ENCODE measurements at places on chromosomes 16 and 17. TPM values are rescaled to one million over a fixed set of nuclear protein-coding genes. Genes with fewer than 3 reads are reported as not detected.

GRCh38 chr17:17698869-17699351 lies 17.7 kb downstream of the RAI1 start:
- peak; percentile 76 for DNase-seq

- no peak for DNase-seq
Observed at GRCh38 chr17:67542219-67543114, 165.4 kb downstream of the PITPNC1 start.

- DNase-seq, result no peak
Observed at GRCh38 chr17:43588121-43588520, 42.0 kb upstream of the ETV4 start.

DNA sequence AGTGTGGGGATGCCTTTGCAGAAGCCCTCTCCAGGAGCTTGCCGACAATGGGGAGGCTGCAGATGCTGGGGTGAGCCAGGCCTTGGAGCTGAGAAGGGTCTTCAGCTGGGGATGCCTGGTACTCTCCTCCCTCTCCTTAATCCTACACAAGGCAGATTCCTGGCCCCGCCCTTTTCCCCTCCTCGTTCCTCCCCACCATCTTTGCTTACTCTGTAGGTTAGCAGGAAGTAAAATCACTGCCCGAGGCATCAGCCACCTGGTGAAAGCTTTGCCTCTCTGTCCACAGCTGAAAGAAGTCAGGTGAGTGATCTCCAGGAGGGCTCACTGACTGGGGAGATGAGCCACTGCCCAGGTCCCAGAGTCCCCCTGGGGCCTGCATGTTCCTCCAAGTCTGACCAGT lies 38.7 kb downstream of the NLRC5 start:
- peak; percentile 44 for DNase-seq

DNA sequence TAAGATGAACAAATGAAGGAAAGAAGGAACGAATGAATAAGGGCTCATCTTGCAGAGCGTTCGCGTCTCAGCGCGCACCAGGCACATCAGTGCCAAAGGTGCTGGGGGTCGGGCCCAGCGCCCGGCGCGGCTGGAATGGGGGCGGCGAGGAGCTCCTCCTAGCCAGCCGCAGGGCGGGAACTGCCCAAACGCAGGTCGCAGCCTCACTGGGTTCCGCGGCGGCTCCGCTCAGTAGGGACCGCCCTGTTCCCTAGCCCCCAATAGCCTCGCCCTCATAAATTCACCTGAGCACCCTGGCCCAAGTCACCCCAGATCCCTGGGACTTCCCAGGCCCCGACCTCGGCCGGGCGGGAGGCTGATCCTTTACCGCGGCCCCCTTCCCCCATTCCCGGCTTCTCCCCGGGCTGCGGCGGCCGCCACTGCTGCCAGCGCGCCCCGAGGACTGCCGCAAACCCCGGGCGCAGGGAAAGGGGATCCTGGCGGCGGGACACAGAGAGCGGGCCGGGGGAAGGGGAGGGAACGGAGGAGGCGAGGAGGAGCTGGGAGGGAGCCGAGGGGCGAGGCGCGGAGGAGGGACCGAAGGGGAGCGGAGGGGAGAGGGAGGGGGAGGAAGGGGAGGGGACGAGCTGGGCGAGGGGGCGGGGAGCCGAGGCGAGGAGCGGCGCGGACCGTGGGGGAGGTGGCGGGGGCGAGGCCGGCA lies 377 bp upstream of the CRHR1 start:
- DNase-seq, result peak; percentile 95

- no peak for DNase-seq
Observed at GRCh38 chr17:63439687-63440086, 6.4 kb downstream of the CYB561 start.

- DNase-seq, result no peak
Observed at GRCh38 chr16:4010225-4011158, 105.8 kb downstream of the ADCY9 start.

DNA sequence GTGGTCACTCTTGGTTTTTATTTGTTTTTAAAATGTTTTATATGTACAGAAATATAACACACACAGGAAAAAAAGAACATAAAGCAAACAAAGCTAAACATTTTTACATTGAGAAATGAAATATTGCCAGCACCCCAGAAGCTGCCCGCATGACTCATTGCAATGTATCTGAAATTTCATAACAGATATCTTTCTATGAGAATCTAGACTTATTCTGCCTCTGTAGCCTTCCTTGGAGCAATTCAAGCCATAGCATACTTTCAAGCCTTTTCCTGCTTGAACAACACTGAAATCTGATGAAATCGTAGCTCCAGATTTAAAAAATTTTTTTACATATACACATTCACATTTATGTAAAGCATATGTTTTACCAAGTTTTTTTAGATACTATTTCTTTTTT lies 86.9 kb downstream of the RBBP6 start:
- DNase-seq, result no peak

GRCh38 chr17:39981766-39982375 lies 1.3 kb downstream of the PSMD3 start:
- no peak for DNase-seq

GRCh38 chr17:54085934-54086333 lies 263.2 kb downstream of the KIF2B start:
- DNase-seq, result peak; percentile 7

DNA sequence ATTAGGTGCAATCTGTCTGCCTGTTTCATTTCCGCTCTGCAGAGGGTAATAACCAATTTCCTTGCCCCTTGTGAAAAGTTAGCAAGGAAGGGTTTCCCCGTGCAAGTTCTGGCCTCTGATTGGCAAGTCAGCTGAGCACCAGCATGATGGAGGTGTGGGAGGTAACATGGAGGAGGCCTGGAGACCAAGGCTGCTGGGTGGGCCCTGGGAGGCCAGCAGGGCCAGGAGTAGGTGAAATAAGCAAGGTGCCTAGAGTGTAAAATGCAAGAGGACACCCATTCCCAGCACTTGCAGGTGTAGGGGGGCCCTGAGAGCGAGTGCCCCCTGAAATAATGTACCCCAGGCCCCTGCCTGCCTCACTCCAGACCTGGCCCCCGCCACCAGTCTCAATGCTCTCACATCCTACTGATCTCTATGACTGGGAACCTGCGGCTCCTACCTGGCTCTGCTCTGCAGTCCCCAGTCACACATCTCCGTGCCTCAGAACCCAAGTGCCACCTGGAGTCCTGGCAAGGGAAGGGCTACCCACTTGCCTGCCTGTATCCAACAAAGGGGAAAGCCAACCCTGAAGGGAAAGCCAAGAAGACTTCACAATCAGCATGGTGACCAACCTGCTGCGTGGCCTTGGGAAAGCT lies 116.2 kb downstream of the C16orf78 start:
- no peak for DNase-seq

DNA sequence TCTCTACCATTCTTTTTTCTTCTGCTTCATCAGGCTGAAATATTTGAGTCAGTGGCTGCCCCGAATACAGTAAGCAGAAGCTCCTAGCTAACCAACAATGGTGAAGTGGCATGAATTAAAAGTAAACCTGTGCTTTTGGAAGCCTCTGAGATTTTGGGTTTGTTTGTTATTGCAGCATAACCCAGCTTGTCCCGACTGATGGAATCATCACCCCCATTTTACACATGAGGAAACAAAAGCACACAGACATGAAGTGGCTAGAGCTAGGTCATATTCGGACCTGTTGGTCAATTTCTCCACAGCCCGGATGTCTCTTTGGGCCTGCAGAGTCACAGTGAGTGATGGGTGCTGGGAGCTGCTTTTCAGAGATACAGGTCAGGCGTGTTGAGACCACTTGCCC lies 39.4 kb downstream of the IRX5 start:
- no peak for DNase-seq

DNA sequence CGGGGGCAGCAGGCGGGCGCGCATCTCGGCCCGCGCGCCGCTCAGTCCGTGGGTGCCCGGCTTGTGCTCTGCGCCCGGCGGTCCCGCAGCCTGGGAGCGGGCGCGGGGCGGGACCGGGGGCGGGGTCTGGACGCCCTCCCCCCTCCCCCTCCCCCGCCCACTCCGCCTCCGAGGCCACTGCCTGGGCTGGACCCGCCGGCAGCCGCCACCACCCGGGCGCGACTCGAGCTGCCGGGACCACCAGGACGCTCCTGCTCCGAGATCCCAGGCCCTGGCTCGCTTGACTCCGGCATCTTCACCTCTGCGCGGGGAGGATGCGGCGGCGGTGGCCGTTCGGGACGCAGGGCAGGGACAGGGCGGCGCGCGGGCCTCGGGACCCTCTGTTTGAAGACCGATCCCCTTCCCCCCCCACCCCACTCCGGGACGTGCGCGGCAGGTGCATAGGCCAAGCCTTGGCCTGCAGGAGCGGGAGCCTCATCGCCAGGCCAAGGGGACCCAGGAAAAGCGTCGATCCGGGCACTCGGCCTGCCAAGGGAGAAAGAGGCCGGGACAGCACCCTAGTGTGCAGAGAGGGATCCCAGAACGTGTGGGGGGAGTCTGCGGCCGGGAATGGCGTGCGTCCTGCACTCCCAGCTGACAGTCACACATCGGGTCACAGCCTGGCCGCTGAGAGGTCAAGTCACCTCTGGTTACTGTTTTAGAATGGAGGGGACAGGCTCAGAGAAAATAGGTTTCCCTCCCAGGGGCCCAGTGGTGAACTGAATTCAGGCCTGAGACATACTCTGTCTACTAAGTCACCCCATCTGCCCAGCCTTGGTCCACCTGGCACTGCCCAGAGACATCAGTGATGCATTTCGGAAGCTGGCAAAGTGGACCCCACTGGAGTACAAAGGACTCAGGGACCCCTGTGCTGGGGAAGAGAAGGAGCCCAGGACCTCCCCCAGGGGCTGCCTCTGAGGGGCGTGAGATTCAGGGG lies at the start of gene HS3ST6:
Gene HS3ST6 (minus strand): TSS at position 65 of the 976 bp plus-strand sequence. CDS start 92 bp downstream, outside the sequence.
- DNase-seq, result peak; percentile 95

DNA sequence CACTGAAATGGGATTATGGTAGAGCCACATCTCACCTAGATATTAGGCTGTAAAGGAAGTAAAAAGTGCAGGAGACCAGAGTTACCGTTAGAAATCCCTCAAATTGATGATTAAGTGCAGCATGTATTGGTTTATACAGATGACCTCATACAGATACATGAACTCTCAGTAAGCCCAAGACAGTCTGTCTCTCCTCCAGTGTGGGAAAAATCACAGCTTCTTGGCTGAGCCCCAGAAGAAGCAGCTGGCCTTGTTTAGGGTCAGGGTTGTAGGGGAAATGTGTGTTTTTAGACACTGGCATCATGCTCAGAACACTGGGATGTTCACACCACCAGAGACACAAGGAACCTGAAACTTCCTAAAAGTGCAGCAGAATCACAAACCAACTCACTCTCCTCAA lies 135.9 kb downstream of the KATNIP start:
- no peak for DNase-seq

TEX14 gene
- total RNA-seq, result 0.33 TPM

CSH1 gene
- total RNA-seq, result 0.30 TPM

LITAFD gene
- not detected for total RNA-seq

TSC2 gene
- total RNA-seq, result 37.6 TPM

HSDL1 gene
- total RNA-seq, result 53.5 TPM

DNAI2 gene
- not detected for total RNA-seq

NPIPB6 gene
- total RNA-seq, result 0.81 TPM

ALOX15 gene
- total RNA-seq, result 0.11 TPM

Measured in H7 (cell line).